ENCODE measurements at places on chromosomes 6 and 20.

DNA sequence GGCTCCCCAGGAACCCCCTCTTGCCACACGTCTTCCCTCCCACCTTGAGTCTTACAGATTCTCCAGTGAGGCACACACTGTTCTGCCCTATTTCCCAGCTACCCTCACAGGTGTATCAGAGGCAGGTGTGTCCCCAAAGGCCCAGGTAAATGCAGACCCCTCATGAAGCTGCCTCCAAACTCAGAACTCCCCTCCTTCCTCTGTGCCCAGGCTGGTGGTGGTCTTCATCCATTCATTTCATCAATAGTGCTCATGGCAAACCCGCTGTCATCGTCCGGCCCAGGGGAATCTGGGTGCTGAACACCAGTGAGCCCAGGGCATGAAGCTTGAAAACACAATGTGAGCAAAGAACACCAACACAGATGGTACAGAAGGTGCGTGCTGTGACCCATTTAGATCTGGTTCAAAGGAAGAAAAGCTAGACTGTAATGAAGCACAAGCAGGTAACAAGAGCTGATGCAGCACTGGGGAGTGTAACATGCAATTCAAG, 213.1 kb downstream of the SYNDIG1 start:
- DNase-seq, result no peak

- no peak for DNase-seq
These were observed 584.8 kb downstream of the HDGFL1 start for GRCh38 chr6:23154159-23154558.

DNA sequence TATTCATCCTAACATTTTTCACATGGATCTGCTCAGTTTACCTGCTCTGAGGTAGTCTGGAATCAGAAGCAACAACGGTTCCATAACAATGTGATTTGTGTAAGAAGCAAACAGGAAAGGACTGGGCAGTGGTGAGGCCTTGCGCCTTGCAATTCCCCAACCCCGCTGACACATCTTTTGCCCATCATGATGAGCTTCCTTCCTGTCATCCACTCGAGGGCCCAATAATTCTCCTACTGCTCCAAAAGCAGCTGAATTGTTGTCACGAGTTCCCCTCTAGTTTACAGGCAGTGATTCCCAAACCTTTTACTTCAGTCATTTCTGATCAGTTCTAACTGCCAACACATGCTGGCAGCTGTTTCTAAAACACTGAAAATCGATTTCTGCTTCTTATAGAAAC, 22.9 kb downstream of the STX7 start:
- no peak for DNase-seq

DNA sequence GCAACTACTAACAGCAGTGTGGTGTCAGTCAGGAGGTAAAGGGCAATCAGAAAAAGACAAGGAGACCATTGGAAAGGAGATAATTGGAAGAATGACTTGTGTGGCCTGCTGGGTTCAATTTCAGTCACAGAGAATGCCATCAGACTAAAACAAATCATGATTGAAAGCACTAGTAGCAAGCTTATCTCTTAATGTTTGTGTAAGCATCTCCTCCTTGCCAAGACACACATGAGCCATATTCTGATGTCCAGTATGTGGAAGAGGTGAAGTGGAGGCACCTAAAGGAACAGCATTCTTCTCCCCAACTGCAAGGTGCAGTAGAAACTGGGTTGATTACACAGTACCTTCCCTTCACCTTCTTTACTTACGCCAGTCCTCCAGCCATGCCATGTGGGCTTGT, 287.5 kb downstream of the ZFAND3 start:
- no peak for DNase-seq

GRCh38 chr6:5937169-5937909, 69.4 kb downstream of the NRN1 start:
- no peak for DNase-seq

DNA sequence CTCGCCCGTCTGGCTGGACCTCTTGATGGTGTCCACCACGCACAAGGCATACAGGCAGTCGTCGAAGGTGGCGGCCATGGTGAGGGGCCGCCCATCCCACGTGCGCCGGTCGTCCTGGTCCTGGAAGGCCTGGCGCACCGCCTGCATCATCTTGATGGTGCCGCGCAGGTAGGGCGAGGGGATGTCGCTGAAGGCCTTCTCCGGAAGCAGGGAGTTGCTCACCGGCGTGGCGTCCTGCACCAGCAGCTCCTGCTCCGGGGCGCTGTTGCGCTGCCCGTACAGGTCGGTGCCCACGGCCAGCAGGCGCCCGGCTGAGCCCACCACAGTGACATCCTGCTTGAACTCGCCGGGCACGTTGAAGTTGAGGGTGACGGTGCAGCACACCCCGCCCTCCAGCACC, 36.5 kb upstream of the TBC1D7 start:
- no peak for DNase-seq

DNA sequence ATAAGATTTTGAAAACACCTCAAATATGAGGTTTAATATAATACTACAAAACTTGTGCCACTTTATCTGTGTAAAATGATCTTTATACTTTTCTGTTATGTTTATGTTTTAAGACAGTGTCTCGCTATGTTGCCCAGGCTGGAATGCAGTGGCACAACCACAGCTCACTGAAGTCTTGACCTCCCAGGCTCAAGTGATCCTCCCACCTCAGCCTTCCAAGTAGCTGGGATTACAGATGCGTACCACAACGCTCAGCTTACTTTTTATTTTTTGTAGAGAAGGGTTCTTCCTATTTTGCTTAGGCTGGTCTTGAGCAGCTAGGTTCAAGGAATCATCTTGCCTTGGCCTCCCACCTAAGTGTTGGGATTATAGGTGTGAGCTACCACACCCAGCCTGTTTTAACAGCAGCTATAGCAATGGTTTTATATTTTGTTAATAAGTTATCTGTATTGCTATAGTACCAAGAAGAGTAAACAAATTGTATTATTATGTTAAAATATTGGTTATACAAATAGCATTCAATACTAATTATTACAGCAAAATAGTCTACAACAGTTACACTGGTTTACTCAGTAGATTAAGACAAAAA, 8.2 kb downstream of the TAB2 start:
- DNase-seq, result no peak

DNA sequence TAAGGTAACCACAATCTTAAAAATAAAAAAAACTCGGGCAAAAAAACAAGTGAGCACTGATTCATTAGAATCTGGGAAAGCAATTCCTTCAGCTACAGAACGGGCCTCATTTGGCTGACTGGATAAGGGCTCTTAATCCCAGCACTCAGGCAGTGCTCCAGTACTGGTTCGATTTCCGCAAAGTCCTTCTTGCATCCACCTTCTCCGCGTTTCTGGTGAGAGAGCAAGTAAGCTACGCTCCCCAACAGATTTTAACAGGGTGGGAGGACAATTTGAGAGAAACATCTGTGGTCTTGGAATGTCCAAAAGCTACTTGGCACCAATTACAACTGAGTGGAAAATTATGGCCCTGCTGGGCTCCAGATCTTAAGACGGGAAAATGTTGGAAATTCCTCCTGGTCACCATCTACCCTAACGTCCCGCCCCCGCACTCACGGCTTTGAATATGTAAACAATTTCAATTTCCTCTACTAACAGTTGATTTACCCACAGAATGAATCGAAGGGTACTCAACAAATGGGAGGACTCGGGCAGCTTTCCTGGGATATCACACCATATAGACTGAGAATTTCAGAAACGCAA, 18.1 kb upstream of the ZSCAN9 start:
- no peak for DNase-seq

DNA sequence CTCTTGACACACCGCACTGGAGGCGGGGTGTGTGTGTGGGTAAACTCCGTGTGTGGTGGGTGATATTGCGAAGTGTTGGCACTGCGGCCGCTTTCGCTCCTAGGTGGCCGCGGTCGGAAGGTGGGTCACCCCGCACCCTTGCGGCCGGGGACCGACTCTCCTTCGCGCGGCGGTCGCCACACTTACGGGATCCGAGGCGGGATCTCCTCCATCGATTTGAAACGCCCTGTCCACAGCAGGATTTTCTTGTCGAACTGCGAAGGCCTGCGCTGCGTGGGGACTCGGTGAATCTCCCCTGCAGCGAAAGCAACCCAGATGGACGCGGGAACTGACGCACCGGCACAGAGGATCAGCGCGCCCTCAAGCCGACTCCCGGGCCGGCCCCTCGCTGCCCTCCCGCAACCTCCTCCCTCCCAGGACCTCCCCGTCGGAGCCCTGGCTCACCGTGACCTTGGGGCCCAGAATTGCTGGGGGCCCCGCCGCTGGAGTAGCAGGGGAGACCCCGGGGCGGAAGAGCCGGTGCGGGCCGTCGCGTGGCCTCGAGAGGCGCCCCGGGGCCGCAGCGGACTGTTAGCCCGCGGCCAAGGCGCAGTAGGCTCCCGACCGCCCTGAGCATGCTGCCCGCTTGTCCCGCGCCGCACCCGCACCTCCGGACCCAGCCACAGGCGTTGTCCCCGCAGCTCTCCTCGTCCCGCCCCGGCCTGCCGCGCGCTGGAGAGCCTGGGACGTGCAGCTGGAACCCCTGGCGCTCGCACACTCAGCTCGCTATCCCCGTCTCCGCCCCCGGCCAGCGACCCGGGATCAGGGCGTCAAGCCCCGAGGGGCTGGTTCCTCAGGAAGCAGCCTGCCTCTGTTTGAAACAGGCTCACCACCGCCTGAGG, at the start of gene FAM162B:
TSS of gene FAM162B (minus strand) at position 759 of the 881 bp plus-strand sequence. CDS start at position 616, 143 bp downstream.
- no peak for DNase-seq

GRCh38 chr20:43666376-43667328, at the start of gene MYBL2:
TSS of gene MYBL2 (plus strand) at chr20:43667114. CDS start at chr20:43667284, 170 bp downstream.
- peak; percentile 53 for DNase-seq

DNA sequence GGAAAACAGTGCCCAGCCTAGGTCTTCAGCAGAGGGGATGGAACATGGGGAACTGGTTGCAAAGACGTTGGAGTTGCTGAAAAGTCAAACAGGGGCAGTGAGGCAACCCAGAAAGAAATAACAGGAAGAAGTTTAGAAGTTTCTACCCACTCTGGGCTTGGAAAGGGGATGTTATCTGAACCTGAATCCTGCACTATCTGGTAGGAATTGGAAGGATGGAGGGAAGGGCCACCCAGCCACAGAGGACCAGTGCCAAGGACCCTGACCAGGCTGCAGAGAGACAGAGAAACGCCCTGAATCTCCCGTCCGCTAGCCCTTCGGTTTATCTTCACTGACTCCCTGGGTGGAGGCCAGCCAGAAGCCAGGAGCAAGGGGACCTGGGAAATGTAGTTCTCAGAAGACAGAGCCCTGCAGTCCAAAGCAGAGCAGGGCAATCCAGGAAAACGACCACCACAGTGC, 217.3 kb upstream of the RREB1 start:
- no peak for DNase-seq

DNA sequence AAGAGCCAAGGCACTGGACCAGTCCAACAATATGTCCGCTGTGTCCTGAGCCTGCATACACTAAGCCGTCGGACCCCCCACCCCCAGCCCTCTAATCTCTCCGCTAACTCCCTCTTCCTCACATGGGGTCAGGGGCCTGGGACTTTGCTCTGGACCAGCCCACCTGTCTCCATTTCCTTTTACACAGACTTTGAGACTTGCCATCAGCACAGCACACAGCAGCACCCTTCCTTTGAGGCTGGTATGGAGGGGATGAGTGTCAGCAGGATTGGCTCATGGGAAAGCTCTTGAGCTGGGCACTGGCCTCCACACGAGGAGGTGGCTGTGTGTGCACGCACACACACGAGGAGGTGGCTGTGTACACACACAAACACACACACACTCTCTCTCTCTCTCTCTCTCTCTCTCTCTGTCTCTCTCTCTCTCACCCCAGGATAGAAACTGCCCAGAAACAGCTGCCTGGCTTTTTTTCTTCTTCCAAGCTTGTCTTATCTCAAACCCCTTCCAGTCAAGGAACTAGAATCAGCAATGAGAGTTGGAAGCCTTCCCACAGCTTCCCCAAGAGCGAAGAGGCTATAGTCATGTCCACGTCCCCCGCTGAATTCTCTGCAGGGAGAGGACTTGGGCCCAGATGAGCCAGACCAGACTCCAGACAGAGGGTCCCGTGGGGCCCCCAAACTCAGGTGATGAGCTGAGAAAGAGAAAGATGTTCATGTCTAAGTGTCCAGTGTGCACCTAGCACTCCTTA, 18.6 kb downstream of the SLC9A8 start:
- no peak for DNase-seq

DNA sequence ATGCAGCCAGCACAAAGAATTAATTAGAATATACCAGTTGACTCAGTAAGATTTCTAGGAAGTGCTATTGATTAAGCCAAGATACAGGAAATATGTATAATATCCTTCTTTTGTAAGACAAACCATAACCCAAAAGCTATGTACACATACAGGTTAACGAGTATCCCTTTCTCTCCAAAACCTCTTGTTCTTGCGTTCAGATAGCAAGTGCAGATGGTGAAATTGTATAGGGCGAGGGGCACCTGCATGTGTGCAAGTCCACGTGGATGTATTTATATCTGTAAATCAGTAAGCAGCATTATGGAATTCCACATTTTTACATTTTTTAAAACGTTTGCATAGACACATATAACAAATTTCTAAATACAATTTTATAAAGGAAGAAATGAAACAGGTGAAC, 228.6 kb downstream of the TBXT start:
- no peak for DNase-seq

DNA sequence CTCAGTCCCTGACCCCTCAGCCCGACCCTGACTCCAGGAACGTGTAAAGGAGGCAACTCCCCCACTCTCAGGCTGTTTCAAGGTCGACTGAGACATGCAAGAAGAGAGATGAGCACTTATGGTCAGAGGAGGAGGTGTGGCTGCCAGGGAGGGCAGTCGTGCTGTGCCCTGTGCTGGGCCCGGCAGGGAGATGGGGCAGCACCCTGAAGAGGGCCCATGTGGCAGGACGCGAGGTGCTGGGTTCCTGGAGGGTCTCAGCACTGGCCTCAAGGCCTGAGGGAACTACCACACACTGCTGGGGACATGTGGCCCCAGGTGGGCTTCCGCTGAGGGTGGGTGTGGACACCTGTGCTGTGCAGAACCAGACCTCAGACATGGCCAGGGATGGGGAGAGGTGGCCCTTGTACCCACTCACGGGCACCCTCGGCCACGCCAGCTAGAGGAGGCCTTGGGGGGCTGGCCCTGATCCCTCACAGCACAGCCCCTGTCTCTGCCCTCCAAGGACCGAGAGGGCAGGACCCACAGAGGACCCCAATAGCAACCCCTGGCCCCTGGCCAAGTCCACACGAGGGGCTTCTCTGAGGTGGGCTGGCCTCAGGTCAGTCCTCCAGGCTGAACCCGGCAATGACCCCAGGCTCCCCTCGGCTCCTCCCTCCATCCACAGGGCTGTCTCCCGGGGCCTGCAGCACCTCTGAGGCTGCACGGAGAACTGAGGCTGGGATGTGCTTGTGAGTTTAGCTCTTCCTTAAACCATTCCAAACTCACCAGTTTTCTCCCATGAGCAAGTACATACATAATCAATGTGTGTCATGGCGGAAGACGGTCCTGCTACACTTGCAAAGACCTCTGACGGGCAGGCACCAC, 8.7 kb downstream of the SLC2A4RG start:
- DNase-seq, result no peak

DNA sequence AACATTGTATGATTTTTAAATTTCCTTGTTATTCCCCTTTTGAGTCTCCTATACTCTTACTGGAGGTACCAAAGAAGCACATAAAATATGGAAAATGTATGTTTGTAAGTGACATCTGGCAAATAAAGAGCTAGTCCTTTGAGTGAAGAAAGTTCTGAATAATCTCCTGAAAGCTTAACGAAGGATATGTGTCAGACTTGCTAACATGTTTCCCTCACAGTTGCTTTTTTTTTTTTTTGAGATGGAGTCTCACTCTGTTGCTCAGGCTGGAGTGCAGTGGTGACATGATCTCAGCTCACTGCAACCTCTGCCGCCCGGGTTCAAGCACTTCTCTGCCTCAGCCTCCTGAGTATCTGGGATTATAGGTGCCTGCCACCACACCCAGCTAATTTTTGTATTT, 63.6 kb downstream of the STK4 start:
- no peak for DNase-seq

GRCh38 chr6:44072452-44072958, 54.7 kb downstream of the MRPL14 start:
- DNase-seq, result no peak

Measured in NCI-H226 (cell line).